ENCODE measurements at places on chromosomes 7 and 10. TPM values are rescaled to one million over a fixed set of nuclear protein-coding genes. Genes with fewer than 3 reads are reported as not detected.

- no peak for DNase-seq
These were observed 290.7 kb downstream of the ADRA2A start for GRCh38 chr10:111367531-111367930.

Gene RELN
- 5.4 TPM for total RNA-seq

DNA sequence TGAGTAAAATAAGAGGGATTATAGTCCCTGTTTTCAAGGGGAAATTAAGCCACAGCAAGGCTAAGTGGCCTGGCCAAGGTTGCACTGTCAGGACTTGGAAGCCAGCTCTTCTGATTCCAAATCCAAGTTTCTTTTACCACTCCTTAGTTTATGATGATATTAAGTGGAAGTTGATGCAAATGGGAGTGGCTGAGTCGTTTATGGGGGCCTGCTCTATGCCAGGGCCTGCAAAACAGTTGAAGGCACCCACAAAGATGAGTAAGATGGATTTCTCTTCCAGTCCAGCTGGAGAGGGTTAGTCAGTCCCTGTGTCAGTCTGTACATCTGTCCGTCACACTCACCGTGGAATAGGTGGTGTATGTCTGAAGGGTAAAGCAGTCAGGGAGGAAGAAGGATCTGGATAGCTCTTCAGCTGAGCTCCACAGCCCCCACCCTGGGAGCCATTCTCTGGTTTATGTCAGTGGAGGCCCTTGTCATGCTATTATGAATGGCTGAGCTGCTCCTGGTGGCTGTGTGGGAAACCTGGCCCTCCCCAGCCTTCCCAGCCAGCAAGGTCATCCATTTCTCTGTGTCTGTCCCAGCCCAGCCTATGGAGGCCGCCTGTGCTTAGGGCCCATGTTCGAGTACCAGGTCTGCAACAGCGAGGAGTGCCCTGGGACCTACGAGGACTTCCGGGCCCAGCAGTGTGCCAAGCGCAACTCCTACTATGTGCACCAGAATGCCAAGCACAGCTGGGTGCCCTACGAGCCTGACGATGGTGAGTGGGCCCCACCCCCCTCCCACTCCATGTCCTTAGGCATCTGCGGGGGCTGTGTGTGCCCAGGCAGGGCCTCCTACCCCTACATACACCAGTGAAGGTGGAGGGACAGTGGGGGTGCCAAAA is 44.5 kb downstream of the TBATA start:
- DNase-seq = no peak

Gene WEE2
- 0.06 TPM for total RNA-seq

DNA sequence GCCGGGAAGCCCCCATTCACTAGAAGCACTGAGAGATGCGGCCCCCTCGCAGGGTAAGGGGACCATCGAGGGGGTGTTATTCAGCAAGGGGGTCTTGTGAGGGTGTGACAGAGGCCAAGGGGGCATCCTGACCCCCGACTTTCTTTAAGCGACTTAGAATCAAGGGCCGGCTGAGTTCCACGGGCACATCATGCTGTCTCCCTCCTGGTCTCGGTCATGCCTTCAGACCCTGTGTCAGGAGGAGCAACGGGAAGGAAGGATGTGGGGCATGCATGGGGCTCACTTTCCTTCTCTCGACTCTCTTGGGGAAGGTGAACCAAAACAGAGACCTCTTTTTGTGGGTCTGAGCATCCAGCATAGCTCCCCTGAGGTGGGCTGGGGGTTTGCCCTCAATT is 2.5 kb downstream of the ACSL5 start:
- DNase-seq = no peak

All from kidney (tissue), 22 donors.